ENCODE measurements at places on chromosomes 12 and 14.

DNA sequence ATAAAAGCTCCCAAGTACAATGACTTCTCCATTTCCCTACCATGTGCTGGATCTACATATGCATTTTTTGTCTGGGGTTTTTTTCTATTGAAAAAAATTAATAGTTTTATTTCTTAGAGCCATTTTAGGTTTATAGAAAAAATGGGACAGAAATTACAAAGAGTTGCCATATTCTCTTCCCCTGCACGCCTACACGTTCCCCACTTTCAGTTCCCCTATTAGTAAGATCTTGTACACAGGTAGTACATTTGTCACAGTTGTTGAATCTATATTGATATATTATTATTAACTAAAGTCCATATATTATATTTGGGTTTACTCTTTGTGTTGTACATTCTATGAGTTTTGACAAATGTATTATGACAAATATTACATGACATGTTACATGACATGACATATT is 35.7 kb downstream of the SIX6 start:
- no peak for DNase-seq

- DNase-seq, result no peak
These were observed 7.6 kb upstream of the STAT6 start for GRCh38 chr12:57118711-57119271.

GRCh38 chr12:2451025-2451424 is 343.7 kb upstream of the FKBP4 start:
- DNase-seq, result no peak

- DNase-seq, result peak; percentile 59
These were observed 554 bp downstream of the SPPL3 start for GRCh38 chr12:120903412-120904196.

GRCh38 chr12:12217018-12217359 is 49.9 kb downstream of the LRP6 start:
- no peak for DNase-seq

DNA sequence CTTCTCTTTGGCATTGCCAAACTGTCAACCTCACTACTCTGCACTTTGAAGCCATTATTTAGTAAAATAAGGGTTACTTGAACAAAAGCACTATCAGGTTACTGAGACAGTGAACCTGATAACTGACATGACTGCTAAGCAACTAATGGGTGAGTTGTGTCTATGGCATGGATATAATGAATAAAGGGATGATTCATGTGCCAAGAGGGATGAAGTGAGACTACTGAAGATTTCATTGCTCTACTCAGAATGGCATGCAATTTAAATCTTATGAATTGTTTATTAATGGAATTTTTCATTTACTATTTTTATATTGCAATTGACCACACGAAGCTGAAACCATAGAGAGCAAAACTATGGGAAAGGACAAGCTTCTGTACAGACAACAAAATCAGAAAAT is 74.4 kb downstream of the CEP128 start:
- no peak for DNase-seq

DNA sequence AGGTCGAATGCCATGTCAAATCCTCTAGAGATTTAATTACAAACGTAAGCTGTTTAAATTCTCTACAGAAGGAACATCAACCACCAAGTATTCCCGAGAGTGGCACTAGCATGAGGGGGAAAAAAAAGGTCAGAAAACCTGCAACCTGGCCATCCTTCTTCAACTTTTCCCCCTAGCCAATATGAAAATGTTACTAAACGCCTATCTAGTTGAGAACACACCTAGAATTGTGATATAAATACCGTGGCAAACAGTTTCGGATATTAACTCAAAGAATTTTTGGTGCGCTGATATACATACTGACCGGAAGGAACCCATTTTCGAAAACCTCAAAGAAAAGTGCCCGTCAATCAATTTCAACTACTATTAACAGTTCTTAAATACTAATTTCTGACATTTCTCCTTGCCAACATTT is 1.8 kb downstream of the HNRNPC start:
- no peak for DNase-seq

DNA sequence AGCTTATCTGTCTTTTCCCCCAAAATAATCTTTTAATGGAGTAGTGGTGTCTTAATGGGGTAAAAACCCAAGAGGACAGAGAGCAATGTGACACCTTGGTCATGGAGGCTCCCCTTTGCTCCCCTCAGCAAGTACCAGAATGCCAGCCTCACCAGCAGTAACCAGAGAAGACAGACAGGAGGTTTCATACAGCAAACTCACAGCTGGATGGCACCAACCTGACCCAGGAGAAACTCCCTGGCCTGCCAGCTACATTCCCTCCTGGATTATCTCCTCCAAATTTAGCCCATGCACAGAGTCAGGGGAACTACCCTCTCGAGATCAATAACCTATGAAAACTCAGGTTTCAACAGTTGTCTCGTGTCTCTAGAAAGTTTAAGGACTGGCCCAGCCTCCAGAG is 15.9 kb downstream of the BHLHE41 start:
- no peak for DNase-seq

- DNase-seq, result no peak
These were observed 16.6 kb upstream of the ACTN1 start for GRCh38 chr14:68995731-68996130.

GRCh38 chr12:92535961-92536360 is 166.8 kb upstream of the PLEKHG7 start:
- no peak for DNase-seq

- DNase-seq, result no peak
These were observed 62.6 kb upstream of the SSTR1 start for GRCh38 chr14:38145142-38145541.

DNA sequence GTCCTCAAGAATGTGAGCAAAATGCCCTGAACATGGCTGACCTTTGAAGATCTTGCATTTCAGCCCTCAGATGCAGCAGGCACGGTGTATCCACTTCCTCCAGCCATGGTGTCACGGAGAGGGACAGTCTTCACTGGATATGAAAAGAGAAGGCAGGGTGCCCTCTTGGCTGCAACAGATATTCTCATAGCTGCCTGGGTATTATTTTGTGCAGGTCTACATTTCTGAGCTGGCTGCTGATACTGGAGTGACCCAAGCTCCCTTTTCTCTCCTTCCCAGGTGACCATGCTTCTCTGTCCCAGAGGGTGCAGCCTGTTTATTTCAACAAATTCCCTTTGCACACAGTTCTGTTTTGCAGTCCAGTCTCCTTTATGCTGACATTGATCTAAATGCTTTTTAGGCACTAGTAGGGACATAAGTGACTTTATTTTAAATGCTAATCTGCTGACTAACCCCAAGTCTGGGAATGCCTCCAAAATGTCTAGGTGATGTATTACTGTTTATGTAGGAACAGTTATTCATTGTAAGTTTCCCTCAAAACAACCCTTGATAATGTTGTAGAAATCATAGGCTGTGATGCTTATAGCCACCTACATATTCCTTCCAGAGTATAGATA is 17.4 kb upstream of the PYGL start:
- no peak for DNase-seq

DNA sequence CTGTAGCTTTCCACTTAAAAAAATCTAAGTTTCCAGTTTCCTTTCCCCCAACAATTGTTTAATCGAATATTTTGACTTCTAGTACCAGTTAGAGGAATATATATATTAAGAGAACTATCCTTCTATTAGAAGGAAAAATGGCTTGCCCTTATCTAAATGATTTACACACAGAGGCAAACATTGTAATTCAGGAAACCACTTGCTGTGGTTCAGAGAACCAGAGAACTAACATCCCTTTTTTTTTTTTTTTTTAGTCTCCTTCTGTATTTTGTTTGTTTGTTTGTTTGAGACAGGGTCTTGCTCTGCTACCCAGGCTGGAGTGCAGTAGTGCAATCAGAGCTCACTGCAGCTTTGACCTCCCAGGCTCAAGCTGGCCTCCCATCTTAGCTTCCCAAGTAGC is 746.6 kb downstream of the VRK1 start:
- DNase-seq, result no peak

DNA sequence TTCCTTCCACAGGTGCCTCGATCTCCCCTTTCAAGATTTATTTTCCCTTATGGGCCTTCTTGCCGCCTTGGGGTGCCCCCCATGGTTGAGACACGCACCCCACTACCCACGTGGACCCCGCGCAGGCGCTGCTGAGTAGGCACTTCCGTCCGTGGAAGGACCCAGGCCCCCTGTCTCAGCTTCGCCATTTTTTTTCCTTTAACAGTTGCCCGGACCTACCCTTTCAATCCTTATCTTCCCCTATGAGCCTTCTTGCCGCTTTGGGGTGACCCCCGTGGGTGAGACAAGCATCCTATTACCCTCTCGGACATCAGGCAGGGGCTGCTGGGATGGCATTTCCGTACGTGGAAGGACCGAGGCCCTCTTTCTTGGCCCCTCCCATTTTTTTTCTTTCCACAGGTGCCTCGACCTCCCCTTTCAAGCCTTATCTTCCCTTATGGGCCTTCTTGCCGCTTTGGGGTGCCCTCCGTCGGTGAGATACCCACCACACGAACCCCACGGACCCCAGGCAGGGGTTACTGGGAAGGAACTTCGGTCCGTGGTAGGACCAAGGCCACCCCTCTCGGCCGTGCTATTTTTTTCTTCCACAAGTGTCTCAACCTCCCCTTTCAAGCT is 268.2 kb downstream of the ALG10 start:
- no peak for DNase-seq

- no peak for DNase-seq
These were observed 10.9 kb upstream of the IL26 start for GRCh38 chr12:68236421-68237059.

- no peak for DNase-seq
These were observed 95.6 kb downstream of the SLC8A3 start for GRCh38 chr14:70093156-70093555.

GRCh38 chr14:72781561-72782508 is 112.1 kb downstream of the DPF3 start:
- DNase-seq, result no peak

DNA sequence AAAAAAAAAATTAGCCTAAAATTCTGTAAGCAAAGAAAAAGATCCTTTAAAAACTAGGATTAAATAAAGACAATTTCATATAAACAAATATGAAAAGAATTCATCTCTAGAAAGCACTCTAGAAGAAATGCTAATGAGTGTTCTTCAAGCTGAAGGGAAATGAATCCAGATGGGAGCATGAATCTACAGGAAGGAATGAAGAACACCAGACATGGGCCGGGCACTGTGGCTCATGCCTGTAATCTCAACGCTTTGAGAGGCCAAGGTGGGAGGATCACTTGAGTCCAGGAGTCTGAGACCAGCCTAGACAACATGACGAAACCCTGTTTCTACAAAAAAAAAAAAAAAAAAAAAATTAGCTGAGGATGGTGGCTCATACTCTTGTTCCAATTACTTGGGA is 297.2 kb downstream of the FBXL14 start:
- no peak for DNase-seq

DNA sequence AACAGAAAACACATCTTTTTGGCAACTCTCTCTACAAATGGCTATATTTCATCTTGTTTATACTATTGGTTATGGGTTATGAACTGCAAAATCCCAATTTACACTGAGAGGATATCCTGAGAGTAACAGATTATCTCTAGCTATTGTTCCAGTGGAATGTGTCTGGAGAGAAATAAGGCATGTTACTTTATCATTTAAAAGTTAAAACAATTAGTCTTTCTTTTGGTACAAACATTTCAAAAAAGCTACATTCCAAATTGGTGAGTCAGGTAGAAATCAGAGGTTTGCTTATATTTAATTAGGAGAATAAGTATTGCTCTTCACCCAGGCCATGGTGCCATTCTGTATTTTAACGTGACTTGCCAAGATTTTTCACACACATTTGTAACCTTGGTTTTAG is 411.6 kb downstream of the CCER1 start:
- DNase-seq, result no peak

- no peak for DNase-seq
These were observed 61.0 kb downstream of the PPM1H start for GRCh38 chr12:62873826-62874448.

DNA sequence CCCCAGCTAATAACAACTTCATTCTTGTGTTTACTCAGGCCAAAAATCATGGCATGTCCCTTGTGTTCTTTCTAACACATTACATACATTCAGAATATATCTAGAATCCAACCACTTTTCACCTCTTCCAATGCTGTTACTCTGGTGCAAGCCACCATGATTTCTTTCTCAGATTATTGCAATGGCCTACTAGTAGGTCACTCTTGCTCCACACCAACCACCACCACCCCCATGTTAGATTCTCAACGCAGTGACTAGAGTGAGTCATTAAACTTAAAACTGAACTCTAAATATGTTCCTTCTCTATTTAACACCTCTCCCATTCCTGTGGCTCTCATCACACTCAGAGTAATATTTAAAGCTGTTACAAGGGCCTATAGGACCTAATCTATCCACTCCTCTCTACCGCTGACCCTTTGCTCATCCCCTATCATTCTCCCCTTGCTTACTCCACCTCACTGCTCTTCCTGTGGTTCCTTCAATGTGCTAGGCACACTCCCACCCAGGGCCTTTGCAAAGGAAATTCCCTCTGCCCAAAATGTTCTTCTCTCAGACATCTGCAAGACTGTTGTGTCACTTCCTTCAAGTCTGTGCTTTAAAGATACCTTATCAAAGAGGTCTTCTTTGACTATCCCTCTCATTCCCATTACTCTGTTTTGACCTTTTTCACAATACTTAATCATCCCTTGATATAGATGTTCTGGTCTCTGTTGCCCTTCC is 6.6 kb downstream of the RTN1 start:
- DNase-seq, result no peak

- DNase-seq, result no peak
These were observed 111.6 kb downstream of the BTG1 start for GRCh38 chr12:92034083-92034482.

DNA sequence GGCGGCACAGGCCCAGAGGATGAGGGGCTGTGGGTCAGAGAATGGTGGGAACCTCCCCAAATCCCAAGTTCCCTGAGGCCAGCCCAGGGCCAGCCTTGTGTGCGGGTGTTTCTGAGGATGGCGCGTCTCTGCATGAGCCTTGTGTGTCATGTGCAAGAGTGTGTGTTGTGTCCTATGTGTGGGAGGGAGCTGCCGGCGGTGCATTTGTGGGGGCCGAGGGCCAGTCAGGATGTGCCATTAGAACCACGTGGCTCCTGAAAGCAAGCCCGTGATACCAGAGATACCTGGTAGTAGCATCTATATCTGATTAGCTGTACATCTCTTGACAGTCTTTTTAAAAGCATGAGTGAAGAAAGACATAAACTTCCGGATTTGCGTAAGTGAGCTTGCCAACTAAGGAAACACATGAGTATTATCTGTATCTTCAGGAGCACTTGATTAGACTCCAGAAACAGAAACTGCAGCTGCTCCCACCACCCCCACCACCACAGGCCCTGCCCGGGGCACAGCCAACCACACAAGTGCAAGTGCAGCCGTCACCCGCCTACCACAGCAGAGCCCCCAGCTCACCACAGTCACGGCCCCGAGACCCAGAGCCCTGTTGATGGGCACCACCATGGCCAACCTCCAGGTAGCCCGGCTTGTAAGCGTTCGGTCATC is 19.2 kb downstream of the DDX51 start:
- no peak for DNase-seq

DNA sequence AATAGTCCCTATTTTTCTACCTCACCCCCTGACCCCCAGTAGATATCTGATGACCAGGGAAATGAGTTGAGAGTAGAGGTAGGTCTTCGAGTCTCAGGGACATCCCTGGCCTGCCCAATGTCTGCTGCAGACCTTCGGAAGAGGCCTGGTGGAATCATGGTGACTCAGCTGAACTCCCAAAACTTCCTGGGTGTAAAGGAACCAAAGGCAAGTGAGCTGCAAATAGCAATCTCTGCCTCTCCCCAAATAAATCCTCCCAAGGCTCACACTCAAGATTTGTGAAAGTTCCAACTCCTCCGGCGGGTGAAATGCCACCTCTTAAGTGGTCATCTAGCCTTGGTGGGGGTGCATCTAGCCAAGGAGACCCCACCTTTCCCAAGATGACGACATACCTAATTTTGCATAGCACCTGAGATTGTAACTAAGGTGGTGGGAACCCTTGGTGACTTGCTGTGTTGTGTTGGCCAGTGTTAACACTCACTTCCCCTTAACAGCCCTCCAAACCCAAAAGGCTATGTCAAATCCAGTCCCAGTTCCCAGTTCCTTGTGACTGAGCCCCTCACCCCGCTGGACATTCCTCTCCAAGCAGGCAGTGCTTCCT is 6.3 kb downstream of the ZFP36L1 start:
- no peak for DNase-seq
